ENCODE measurements at places on chromosomes 5 and 9.

GRCh38 chr9:133163504-133164172 lies at the start of gene GBGT1:
Gene GBGT1, minus strand, starts transcription at chr9:133163914. Its CDS starts 1,502 bp downstream, at chr9:133162412.
- DNase-seq: no peak

- no peak for DNase-seq
Measured at GRCh38 chr5:118249386-118249785, 739.0 kb downstream of the DTWD2 start.

DNA sequence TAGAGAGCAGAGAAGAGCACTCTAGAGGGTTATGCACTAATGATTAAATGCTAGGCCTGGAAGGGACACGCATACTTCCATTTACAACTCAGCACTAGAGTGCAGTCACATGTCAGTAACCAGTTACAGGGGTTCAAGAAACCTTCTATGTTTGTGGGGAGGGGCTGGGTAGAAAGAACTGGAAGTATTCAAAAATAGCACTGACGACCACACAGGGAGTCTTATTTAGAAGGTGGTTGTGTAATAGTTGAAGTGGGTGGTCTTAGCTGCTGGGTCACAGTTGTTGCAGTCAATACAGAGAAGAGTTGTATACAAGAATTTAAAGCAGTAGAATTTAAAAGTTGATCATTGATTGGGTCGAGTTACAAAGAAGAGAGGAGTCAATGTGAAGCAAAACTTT lies 15.4 kb downstream of the AOPEP start:
- DNase-seq: no peak

DNA sequence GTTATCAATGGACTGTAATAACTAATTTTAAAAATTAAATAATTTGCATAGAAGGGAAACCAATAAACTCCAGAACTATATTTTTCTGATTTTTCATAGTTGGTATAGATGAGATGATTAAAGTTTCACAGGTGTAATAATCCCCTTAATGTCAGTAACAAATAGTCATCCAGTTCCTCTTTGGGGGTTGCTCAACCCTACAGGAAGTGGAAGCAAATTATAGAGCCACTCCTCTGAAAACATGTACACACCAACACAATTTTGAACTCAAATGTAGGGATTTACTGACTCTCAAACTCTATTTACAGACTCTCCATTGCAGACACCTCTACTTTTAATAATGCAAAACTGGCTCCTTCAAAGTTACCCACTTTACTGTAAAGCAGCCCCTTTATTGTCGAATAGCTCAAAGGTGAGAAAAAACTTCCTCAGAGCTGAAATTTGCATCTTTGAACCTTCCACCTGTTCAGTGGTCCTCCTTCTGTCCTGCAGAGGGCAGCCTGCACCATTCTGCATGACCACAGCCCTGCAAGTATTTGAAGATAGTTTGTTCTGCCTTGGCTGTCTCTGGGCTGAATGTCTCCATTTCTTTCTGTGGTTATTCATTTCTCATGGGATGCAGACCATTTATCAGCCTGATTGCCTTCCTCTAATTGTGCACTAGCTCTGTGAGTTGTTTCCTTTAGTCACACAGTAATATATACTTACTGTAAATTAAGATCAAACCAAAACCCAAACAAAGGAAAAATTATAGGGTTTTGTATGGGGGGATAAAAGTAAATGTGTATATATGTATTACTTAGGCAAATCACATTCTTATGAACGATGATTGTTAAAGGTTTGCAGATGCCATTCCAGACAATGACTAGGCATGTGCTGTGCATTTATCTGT lies 383.2 kb upstream of the SGCD start:
- DNase-seq: no peak

DNA sequence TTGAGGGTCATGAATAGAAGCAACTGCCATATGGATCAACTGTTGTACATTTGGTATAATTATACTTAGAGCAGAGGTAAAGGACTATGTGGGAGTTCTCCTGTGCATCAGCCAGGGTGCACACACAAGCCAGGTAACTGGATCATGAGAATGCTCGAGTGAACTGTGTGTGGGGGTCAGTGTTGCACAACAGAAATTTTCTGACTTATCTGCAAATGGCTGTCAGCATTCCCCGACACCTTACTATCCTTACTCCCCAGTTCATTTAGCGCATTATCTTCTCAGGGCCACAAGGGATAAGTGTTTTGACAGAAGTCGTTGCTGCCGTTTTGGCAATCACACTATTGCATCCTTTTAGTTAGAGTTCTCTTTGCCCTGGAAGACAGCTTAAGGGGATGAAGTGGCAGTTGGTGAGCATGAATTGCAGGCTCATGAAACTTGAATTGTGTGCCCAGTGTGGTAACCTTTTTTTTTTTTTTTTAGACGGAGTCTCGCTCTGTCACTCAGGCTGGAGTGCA lies 1.7 kb downstream of the CANX start:
- no peak for DNase-seq

- no peak for DNase-seq
Measured at GRCh38 chr9:137972355-137972987, 94.9 kb downstream of the CACNA1B start.

DNA sequence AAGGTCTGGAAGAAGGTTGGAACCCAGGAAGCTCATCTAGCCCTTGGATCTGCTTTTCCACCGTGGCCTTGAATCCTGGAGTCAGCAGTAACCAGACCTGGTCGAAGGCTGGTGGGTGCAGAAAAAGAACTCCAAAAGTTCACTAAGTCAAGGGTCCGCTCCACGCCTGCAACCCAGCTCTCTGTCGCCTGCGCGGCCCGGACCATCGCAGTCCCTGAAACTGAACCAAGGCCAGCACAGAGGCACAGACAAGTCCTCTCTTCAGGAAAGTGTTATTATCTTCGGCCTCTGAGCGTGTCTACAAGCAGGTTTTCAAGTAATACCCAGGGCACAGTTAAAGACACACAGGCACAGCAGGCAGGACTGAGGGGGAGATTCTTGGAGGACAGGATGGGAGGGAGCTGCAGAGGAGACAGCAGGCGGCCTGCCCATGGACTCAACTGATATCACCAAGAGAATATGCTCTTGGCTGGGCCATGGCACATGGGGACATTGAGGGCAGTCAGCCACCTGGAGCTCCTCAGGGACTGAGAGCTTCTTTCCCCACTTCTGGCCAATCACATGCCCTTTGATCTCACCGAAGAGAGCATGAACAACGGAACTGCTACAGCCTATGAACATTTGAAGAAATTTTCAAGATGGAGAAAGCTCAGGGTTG lies 45.8 kb upstream of the SEMA4D start:
- no peak for DNase-seq

GRCh38 chr5:43256261-43256966 lies 56.8 kb downstream of the HMGCS1 start:
- no peak for DNase-seq

- no peak for DNase-seq
Measured at GRCh38 chr5:140360101-140360500, at the start of gene SLC4A9. Gene SLC4A9, plus strand, starts transcription at chr5:140360194. Its CDS starts 43 bp downstream, at chr5:140360237.

- DNase-seq: no peak
Measured at GRCh38 chr9:88420227-88420626, 32.0 kb downstream of the SPIN1 start.

GRCh38 chr9:36415822-36416525 lies 15.9 kb upstream of the RNF38 start:
- no peak for DNase-seq

GRCh38 chr9:116288658-116289057 lies 135.1 kb downstream of the PAPPA start:
- no peak for DNase-seq

DNA sequence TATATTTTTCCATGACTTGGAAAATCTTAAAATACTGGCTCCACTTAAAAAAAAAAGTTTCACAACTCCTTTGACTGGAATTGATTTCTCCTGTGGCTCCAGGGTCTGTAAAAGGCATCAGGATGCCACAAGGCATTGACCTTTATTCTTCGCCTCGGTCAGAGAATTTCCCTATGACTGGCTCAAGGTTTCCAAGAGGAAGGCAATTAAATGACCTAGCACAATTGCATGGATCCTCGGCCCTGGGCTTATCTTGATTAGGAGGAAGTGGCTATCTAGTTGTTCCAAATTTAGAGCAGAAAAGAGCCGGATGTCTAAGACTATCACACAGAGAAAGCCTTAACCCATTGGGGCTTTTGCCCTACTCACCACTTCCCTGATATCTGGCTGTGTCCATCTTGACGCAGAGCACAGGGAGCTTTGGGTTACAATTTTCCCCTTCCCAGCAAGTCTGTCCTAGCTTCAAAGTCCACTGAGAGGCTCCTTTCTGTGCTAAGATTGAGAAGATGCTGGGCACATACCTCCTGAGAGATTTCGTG lies 56.9 kb upstream of the COL15A1 start:
- DNase-seq: no peak

- DNase-seq: no peak
Measured at GRCh38 chr5:79873187-79873586, 117.9 kb downstream of the MTX3 start.

DNA sequence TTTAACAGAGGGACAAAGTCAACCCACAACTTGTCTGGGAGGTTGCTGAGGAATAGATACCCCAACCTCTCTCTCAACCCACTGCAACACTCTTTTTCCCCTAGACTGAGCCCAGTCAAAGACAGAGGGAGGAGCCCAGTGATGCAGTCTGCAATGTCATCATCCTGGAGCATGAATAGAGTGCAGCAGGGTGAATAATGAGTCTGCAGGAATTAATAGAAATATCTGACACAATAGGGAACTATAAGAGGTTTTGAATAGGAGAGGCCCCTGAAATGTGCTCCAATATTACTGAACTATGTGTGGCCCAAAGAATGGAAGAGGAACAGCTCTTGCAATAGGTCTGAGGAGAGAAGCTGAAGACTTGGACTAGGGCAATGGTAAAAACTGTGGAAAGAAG lies 59.1 kb downstream of the PDCD1LG2 start:
- DNase-seq: no peak

DNA sequence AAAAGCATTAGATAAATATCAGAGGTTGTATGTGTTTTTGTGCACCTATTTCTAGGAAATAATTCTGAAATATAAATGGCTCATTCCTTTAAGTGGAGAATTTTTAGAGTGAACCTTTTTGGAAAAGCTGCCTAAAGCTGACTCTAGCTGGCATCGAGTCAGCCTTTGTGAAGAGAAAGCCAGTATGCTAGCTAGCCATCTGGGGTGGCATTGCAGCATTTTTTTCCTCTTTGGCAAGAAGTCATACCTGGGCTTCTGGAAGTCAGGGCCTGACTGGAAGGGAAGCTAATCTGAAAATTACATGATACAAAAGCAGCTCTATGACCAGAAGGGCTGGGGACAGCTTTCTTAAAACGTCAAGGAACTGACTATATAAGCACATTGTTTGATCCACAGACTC lies 19.7 kb downstream of the ANP32B start:
- DNase-seq: no peak

DNA sequence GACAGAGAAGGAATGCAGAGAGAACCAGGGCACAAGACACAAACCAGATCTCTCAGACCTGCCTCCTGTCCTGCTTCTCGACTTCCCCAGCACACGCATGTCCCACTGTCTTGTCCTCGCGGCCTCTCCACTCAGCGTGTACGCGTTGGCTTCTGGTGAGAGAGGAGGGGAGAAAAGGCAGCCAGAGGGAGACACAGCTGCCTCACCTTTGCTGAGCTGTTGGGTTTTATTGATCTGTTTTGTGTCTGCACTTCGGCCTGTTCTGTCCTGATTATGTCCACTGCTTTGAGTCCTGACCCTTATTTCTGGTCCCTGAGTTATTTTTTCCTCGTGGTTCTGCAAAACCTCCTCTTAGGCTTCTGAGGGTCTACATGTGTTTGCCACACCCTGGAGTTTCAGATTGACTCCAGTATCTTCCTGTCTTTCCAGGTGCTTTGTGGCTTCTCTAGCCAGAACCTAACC lies 87.5 kb upstream of the AGXT2 start:
- DNase-seq: no peak

- no peak for DNase-seq
Measured at GRCh38 chr5:142412581-142412980, 87.8 kb upstream of the SPRY4 start.

DNA sequence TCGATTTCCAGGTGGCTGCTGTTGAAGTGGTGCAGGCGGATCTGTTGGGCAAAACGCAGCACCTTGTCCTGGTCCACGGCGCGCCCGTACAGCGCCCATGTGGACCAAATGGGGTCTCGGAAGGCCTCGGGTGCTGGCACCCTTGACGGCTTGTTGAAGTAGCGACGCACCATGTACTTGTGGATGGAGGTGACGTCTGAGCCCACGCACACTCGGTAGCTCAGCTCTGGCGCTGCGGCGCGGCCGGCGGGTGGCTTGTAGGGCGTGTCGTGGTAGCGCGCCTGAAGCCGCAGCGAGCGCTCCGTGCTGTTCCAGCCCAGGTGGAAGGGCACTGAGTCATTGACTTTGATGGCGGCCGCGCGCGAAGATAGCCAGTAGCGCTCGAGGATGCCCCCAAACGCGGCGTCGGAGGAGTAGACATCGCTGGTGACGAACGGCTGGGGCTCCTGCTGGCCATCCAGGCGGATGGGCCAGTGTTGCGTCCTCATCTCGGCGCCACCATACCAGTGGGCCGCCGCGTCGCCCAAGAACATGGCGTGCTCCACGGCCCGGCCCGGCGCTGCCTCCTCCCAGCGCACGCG lies 4.7 kb downstream of the MYORG start:
- no peak for DNase-seq

DNA sequence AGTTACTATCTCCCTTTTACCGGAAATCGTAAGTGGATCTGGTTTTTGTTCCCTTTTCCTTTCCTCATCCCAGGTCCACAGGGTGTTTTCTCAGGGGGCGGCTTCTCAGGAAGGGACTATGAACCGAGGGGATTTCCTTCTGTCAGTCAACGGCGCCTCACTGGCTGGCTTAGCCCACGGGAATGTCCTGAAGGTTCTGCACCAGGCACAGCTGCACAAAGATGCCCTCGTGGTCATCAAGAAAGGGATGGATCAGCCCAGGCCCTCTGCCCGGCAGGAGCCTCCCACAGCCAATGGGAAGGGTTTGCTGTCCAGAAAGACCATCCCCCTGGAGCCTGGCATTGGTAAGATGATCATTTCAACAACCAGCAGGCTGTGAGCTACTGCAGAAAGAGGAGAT lies 75.8 kb downstream of the GOLPH3 start:
- no peak for DNase-seq

GRCh38 chr9:78811622-78812276 lies 514.8 kb downstream of the PSAT1 start:
- no peak for DNase-seq

DNA sequence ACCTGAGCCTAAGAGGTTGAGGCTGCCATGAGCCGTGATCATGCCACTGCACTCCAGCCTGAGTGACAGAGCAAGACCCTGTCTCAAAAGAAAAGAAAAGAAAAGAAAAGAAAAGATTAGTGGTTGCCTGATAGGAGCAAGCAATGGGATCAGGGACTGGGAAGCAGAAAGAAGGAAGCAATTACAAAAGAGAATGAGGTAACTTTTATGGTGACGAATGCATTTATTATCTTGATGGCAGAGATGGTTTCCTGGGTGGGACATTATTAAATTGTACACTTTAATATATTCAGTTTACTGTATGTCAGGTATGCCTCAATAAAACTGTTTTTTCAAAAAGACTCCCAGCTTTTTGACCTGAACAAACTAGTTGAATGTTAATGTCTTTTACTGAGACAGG lies 7.5 kb upstream of the PFDN1 start:
- DNase-seq: no peak

DNA sequence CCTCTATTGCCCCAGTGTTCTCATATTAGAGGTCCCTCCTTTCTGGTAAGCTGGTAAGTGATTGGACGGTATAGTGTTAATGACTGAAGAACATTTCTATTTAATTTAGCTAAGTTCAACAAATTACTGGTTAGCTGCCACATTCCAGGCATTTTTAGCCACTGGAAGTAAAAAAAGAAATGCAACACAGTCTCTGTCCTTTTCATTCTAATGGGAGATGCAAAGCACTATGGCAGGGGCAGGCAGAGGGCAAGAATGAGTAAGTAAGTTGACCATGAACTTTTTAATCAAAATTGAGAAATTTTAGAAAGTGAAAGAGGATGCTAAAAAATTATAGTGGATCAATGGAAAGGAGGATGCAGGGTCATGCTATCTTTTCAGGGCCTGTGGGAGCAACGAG lies 137.4 kb downstream of the GPBP1 start:
- no peak for DNase-seq

Measured in stimulated activated CD8-positive, alpha-beta memory T cell treated with anti-CD3 and anti-CD28 coated beads, Interleukin-7, amount 100 ng/mL, for 24 hours (primary cell).